GM19239 (cell line): ENCODE measurements at places on chromosomes 7 and 10.

DNA sequence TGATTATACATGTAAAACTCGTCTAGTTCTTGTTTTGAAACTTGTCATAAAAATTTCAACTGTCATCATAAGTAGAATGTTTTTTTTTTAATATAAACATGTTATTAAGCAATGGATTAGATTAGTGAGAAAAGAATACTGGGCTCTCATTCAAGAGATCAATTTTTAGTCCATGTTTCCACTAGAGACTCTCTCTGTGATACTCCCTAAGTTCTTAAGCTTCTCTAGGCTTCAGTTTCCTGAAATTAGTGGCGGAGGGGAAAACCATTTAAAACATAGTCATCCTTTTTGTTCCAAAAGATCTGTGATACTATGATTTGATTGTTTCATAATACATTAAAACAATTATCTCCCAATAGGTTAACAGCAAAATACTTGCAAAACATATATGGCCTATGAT, 142.2 kb downstream of the AGMO start:
- DNase-seq = no peak

- no peak for DNase-seq
Observed at GRCh38 chr7:116461500-116461899, 38.0 kb upstream of the CAV2 start.

GRCh38 chr7:133082390-133082766, 488 bp upstream of the CHCHD3 start:
- no peak for DNase-seq

DNA sequence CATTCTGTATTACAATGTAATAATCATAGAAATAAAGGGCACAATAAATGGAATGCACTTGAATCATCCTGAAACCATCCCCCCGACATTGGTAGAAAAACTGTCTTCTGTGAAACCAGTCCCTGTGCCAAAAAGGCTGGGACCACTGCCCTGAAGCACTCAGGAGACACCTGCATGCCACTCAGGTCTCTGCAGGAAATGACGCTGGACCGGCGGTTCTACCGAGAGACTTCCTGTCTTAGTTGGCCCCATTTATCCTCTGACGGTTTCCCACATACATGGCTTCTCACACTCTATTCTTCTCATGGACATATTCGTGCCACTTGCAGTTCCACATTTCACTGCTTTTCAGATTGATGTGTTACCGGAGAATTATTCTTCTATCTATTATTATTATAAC, 617.5 kb downstream of the SDK1 start:
- DNase-seq = no peak

- no peak for DNase-seq
Observed at GRCh38 chr7:107939573-107940489, 48.8 kb downstream of the DLD start.

GRCh38 chr10:123857616-123858015, 34.0 kb downstream of the CPXM2 start:
- no peak for DNase-seq

DNA sequence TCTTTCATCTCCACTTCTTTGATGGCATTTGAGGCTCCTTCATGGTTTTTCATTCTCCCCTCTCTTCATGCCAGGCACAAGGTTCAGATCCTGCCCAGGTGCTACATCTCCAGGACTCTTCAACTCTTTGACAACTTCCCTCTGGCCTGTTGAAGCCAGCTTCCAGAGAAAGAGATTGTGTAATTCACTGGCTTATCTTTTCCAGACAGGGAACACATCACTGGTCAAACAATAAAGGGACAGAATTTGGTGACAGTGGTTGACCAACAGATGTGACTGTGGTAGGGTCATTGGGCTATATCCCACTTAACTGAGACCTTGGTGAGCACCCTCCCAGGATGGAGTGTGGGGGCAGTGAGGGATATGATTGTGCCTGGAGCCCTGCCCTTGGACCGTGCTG, 111.4 kb upstream of the AGK start:
- DNase-seq = no peak

- DNase-seq = no peak
Observed at GRCh38 chr7:57384380-57384779, 65.6 kb upstream of the ZNF716 start.

DNA sequence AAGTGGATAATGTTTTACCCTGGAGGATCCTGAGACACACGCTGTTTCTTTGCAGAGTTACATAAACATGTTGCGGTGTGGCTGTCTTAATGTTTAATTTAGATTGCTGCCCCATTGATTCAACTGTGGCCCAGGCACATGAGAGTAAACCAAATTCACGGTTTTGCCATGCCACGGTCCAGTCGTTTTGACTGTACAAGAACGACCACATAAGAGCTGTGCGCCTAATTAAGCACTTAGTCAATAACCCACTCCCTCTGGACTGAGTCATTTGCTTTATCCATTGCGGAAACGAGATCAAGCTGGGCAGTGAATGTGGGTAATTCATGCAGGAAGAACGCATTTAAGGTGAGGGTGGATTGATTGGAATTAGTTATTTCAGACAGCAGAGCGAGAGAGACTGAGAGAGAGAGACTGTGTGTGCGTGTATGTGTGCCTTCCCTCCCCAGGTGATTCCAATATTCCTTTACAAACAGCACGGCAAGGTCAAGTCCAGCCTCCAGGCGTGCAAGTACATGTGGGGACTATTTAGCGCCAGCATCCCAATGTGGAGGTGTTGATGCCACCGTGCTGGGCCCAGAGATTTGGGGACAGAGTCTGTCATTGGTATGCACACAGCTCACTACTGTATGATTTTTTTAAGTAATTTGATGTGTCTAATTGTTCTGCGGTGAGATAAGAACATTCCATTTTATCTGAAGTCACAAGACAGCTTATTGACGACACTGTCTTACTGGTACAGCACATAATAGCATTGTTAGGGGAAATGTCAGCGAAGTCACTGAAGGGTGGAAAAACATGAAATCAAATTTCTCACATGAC, 8.4 kb upstream of the TEX36 start:
- no peak for DNase-seq

DNA sequence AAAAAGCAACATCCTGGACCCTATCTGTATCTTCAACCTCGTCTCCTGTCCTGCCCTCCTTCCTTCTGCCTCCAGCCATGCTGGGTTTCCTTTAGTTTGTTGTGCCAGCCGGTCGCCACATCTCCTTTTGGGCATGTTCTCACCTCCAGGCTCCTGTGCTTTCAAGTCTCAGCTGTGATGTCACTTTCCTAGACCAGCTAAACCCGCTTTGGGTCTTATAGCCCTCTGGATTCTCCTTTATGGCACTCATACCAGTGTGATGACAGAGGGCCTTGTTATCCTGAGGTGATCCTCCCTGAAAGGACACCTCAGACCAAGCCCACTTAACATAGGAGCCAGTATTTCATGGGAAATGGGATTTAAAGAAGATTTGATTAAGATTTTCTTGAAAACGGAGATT, 108.6 kb downstream of the EMX2 start:
- DNase-seq = no peak

GRCh38 chr10:74640134-74640921, 186.1 kb upstream of the KAT6B start:
- no peak for DNase-seq

DNA sequence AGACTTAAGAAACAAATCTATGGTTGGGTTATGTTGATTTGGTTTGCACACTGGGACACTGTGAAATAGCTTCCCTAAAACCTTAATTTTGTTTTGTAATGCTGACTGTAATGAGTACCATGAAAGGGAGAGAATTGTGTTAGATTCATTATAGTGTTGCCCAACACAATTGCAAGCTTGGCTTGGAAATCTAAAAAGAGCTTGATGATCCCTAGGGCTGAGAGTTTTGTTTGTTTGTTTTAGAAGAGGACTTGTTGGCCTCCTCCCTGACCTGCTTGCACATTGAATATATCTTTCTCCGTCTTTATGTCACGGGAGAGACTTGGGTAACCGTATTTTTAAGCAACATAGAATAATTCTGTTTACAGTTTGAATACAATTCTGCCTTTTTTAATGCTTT, 410.1 kb downstream of the ARL4A start:
- DNase-seq = no peak

DNA sequence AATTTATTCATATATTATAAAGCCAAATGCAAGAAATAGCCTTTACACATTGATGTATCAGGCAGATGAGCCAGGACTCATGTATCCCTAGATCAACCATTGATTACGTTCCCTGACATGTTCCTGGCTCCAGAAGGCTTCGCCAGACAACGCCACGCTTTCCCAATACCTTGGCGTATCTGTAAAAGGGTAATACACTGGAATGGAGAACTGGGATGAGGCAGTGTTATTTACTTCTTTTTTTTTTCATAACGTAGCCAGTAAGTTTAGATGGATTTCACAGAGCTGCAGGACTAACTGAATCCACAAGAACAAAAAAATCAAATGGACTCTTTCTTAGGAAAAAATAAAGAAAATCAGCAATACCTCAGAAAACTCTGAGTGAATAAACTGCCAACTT, 588.1 kb upstream of the SEMA3D start:
- DNase-seq = no peak

- no peak for DNase-seq
Observed at GRCh38 chr7:107386548-107387102, 83.2 kb upstream of the GPR22 start.

- no peak for DNase-seq
Observed at GRCh38 chr7:30321882-30322192, 37.4 kb downstream of the ZNRF2 start.

- peak; percentile 36 for DNase-seq
Observed at GRCh38 chr7:75534727-75535307, 42.7 kb downstream of the SPDYE5 start.

- no peak for DNase-seq
Observed at GRCh38 chr7:156600496-156600895, 40.1 kb upstream of the RNF32 start.

DNA sequence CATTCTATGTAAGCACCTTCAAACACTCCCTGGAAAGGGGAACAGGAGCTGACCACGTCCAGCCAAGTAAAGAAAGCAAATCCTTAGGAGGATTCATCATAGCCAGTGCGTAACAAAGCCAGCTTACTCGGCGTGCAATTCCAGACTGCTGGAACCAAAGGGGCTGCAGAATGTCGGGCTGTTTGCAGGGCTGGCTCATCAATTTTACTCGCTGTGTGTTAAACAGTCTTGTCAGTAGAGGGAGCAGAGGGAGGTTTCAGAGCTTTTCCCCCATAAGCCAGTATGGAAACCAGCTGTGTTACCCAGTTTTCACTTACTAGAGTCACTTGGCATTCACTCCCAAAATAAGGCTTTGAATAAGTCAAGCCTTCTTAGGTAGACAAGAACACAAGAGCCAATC, 127.1 kb downstream of the KMT2E start:
- DNase-seq = peak; percentile 16

DNA sequence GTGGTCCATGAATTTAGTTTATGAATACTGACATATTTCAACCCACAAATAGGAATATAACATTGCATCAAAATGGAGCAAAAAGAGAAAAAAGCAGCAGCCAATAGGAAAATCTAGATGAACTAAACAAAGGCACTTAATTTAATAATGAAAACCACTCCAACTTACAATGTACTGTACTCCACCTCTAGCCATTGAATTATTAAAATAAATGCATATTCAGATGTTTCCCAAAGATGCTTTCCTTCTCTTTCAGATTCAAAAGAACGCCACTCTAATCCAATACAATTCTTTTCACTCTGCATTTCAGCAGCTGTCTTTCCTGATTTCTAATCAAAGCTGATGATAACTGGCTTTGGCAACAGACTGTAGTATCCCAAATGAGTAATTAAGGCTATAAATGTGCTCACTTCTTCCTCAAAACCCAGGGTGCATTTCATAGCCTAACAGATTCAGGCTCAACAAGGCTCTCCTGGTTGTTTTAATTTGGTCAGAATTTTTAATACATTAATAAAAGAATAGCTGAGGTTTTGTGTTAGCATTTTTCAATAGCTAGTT, 577.1 kb downstream of the PARD3 start:
- no peak for DNase-seq

GRCh38 chr10:125080296-125080695, 80.1 kb downstream of the CTBP2 start:
- DNase-seq = no peak

DNA sequence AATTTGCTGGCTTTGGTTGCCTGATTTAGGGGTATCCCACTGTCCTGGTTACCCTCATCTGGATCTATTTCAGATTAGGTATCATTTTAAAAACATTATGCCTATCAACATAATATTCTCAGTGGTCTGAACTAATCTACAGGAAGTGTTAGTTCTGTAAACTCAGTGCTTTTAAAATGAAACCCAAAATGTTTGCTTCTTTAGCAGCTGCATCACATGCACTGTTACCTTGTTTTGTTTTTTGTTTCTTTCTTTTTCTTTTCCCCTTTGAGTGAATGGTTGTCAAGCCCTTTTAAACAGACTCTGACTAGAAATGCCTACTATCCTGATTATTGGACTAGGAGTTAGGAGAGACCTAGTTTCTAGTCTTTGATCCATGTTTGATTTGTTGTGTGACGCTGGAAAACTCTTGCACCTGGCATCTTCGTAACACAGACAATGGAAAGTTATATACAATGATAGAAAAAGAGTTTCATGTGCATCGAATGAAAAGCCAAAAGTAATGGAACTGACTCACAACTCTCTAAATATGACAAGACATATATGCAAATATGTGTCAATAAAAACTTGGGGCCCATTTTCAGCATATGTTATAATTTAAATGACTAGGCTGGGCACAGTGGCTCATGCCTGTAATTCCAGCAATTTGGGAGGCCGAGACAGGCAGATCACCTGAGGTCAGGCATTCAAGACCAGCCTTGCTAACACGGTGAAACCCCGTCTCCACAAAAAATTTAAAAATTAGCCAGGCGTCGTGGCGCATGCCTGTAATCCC, 52.3 kb upstream of the STRIP2 start:
- DNase-seq = no peak

GRCh38 chr10:89064748-89065147, 74.2 kb downstream of the FAS start:
- DNase-seq = no peak
